SK-MEL-5 (cell line): ENCODE measurements at places on chromosomes 2 and 18.

GRCh38 chr2:157107877-157108276, 149.6 kb upstream of the GALNT5 start:
- no peak for DNase-seq

DNA sequence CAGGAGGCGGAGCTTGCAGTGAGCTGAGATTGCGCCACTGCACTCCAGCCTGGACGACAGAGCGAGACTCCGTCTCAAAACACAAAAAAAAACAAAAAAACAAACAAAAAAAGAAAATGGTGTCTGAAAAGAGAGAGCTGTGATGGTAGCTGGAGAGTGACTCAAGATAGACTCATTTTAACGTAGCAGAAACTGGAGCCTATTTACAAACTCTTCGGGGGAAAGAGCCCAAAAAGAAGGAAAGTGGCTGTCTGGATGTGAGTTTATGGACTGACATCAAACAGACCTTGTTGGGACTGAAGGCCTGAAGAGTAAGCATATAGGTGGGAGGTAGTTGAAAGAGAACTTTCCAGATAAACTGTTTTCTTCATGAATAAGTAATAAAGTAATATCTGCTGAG, 51.8 kb downstream of the LIMS1 start:
- DNase-seq: no peak

DNA sequence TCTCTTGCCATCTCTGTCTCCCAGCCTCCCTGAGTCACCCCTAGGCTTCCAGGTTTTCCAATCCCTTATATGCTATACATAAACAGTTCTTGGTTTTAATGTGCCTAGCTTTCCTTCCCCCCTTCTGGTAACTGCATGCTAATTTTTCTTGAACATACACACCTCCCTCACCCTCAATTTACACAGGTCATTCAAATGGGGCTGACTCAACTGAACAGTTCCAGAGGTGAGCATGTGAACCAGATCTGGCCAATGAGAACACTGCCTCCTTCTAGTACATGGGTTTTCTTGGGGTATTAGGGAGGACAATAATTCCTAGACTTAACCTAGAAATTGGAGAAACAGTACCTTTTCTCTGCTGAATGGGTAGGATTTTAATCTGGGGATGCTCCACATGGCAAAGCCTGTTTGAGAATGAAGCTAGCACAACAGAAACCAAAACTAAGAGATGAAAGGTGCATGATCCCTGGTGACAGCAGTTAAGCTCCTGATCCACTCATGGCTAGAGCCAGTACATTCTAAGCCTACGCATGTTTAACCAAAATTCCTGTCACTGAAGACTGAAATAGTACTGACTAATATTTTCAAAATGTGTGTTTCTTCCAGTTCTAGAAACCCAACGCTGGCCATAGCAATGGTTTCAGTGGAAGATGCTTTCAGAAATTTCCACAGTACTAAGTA, 11.8 kb downstream of the SLC25A12 start:
- DNase-seq: no peak

DNA sequence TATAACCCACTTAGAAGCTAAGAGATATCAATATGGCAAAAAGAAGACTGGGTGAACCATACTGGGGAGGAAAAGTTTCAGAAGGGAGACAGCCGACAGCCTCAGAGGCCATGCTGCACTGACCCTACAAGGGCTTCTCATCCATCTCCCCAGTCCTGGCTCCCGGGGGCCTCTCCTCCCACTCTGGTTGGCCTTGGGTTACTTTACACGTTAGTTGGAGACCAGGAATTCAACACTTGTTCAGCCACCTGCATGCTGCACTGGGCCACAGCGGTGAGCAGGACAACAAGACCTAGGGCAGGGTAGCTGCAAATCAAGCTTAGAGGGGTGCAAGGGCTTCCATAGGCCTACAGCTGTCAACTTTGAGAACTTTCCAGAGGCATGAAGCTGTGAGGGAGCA, 28.6 kb upstream of the IL1R2 start:
- DNase-seq: no peak

DNA sequence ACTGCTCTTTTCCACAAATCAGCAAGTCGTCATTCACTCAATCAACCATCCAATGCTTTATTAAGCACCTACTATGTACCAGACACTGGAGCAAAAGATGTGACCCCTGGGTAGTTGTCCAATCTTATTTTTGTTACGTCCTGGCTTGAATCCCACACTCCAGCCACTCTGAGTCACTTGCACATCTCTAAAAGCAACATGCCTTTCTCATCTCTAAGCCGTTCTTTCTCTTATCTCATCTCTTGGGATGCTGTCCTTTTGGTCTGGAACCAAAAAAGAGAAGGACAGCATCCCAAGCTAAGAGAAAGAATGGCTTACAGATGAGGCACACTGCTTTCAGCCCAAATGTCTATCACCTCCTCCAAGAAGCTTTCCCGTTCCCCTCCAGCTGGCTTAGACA, 58.8 kb downstream of the RNF152 start:
- no peak for DNase-seq

GRCh38 chr18:58005885-58006523, 38.0 kb upstream of the NEDD4L start:
- DNase-seq: no peak

GRCh38 chr18:68721681-68722583, 7.0 kb upstream of the TMX3 start:
- DNase-seq: no peak

GRCh38 chr18:33116376-33116775, 324.1 kb downstream of the CCDC178 start:
- DNase-seq: no peak
